GF-D8 (cell line): ENCODE measurements at places on chromosomes 2 and 18.

- no peak for DNase-seq
Observed at GRCh38 chr2:9627310-9627709, 3.5 kb downstream of the YWHAQ start.

DNA sequence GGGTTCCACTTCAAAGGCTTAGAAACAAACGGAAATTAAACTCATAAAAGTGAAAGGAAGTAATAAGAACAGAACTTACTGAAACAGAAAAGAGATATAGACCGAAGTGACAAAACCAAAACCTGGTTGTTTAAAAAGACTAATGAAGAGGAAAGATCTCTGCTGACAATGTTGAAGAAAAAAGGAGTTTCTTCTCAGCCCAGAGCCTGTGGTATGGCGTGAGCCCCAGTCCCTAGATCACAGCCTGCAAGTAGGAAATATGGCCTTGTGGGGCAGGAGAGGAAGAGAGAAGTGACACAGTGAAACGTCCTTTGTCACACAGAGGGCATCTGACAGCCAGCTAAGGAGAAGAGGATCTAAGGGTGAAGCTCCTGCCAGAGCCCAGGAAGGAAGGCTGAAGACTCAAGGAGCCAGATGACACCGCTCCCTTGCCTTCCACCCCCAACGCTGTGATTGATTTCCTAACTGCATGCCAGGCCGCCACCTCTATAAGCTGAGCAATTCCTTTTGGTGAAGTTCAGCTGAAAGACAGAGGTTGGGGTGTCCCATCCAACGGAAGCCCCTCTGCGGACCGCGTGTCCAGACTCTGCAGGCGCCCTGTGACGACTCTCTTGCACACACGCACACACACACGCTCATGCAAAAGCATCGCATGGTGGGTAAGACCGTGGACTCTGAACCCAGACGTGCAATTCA lies 141.1 kb downstream of the HDAC4 start:
- peak; percentile 65 for DNase-seq

DNA sequence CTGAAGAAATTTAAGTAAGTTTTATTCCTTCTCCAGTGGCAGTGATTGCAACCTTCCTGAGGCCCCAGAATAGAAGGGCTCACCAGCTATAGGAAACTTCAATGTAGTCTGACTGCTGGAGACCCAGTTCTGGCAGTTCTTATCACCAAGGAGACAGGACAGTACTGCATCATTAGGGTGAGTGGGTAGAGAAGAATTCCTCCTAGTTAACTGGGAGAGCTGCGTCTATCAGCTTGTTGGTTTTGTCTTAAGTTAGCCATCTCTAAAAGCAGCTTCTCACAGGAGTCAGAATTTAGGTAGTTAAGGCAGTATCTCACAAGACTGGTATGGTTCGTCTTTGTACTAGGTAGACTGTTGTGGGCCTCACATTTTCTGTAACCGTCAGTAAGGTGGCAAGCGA lies 3.3 kb upstream of the MSTN start:
- DNase-seq, result no peak

DNA sequence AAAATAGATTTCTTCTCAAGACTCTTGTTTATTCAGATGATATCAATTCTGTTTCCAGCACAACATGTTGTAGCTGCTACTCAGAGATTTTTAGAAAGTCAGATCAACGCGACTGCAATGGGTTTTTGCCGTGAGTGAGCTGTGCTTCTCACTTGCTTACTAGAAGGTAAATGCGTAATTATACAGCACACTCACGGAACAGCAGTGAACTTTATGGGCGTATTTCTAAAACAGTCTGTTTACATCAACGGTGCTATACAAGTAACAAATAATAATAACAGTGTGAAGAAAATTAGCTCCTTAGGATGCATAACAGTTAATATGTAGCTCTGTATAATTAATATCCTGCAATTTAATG lies 533.6 kb downstream of the RNF144A start:
- no peak for DNase-seq

DNA sequence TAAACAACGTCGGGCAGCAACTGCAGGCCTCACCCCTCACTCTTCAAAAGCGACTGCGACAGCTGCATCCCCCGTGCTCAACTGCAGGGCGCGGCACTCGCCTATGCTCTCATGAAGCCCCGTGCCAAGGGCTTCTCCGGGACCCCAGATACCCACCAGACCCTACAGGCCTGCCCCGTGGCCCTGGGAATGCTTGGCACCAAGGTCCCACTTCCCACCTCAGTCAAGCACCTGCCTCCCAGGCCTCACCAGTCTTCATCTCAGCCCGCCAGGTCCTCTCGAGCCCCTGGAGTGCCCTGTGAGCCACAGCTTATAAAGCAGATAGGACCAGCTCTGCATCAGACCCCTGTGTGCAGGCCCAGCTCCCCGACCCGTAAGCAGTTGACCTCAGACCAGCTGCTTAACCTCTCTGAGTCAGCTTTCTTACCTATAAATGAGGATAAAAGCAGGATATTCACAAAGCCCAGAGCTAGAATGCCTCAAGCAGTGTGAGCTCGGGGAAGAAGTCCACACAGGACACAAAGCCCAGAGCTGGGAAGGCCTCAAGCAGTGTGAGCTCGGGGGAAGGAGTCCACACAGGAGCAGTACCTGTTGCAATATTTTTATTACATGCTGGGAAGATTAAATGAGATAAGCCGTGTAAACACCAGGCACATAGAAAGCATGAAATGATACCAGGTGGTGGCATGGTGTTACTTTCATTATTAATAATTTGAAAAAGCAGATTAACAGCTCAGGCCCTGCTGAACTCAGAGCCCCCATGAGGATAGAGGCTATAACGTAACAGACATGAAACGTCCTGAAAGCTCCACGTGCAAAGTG lies 96.9 kb downstream of the HDAC4 start:
- DNase-seq, result no peak

GRCh38 chr2:150211164-150211631 lies 276.3 kb downstream of the RND3 start:
- DNase-seq, result no peak

DNA sequence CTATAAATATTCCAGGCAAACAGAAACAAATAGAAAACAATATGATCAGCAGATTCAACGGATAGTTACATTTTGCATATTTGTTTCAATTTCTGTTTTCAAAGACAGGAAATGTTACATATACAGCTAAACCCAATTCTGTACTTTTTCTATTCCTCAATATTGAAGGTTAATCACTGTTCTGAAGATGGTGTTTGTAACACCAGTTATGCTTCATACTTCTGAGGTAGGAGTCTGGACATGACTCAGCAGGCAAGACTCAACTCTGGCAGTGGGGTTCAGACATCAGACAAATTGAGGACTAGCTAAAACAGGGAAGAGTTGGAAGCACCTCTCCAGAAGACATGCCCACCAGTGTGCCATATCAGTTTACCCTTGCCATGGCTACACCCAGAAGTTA lies 16.6 kb downstream of the SERPINB13 start:
- no peak for DNase-seq

DNA sequence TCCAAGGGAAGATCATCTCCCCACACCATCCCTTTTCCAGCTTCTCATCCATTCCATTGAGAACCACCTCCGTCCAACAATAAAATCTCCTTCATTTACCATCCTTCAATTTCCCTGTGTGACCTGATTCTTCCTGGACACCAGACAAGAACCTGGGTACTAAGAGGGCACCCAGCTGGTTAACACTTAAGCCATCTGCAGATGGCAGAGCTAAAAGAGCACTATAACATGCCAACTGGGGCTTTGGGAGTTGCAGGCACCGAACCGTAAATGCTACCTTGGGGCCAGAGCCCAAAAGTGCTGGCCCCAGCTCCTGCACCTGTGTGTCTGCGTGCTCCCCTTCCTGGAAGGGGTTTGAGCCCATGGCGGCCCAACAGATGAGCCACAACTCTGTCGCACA lies 655.0 kb downstream of the LRP1B start:
- DNase-seq, result no peak
